NCI-H1105 treated with DMSO at 0.1 percent for 48 hours (cell line): ENCODE measurements at places on chromosomes 4 and X.

GRCh38 chrX:6257025-6257424 is 28.4 kb upstream of the NLGN4X start:
- no peak for DNase-seq

DNA sequence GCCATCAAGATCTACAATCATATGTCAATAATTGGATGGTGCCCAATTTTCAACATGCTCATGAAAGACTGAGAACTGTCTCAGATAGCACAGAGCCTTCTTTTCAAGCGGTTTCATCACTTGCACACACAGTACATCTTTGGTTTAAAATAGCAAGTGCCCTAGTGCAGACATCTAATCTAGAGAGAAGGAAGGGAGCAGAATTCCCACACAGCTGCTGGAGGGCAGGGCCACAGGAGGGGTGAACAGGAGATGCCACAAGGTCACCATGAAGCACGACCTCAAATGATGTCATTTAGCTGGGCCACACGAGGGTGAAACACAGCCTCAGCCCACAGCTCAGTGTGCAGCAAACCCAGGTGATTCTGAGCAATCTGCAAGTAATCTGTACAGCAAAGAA is 24.3 kb downstream of the LEF1 start:
- no peak for DNase-seq

- no peak for DNase-seq
These were observed 15.8 kb downstream of the WDR1 start for GRCh38 chr4:10100734-10101216.

GRCh38 chr4:108777388-108777787 is 14.5 kb upstream of the ETNPPL start:
- DNase-seq, result no peak

GRCh38 chr4:177283167-177283566 is 26.5 kb upstream of the NEIL3 start:
- no peak for DNase-seq

DNA sequence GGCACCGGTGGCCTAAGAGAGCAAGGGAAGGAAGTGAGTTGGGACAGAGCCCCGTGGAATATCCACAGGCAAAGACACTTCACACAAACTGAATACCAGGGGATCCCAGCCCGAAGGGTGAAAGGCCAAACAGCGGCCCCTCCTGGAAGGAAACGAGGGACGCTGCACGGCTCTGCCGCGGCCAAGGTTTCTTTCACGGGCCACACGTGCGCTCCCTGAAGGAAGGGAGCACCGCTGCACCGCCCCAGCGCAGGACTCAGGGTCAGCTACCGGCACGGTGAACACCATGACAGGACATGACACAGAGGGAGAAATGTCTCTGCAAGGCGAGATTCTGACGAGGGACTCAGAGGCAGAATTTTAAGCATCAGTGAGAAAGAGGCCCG is 31.5 kb upstream of the GTPBP6 start:
- DNase-seq, result no peak

- no peak for DNase-seq
These were observed 378.3 kb downstream of the PPP1R2C start for GRCh38 chrX:42399632-42400024.

- DNase-seq, result no peak
These were observed 1320.1 kb downstream of the RPA4 start for GRCh38 chrX:98203800-98204199.

DNA sequence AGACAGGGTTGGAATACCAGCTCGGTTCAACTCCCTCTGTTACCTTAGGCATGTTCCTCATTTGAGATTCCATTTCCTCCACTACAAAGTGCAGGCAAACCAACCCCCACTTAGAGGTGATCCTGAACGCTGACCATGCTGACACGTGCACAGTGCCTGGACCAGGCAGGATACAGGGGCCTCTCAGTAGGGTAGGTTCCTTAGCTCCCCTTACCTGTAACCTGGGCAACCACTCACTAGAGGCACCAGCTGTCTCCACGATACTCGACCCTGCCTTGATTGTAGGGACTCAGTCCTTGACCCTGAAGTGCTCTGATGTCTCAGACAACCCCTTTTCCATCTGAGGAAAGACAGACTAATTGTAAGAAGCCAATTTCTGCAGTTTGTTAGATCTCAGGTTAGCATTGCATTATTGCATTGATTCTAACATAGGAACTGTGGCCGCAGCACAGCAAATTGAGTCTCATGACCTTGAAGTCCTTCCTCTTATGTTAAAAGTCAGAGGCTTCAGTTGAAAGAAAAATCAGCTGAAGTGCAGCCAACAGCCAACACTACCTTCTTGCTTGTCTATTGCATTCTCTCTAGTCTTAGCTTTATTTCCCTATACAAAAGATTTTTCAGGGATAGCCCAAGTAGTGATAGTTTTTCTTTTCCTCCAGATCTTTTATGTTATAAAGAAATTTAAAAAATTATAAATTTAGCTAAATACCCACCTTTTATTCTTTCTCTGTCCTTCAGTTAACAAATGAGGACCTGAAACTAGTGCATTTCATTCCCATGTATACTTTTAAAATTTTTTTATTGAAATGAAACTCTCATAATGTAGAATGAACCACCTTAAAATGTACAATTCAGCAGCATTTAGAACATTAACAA is 11.2 kb upstream of the C1QTNF7 start:
- no peak for DNase-seq

DNA sequence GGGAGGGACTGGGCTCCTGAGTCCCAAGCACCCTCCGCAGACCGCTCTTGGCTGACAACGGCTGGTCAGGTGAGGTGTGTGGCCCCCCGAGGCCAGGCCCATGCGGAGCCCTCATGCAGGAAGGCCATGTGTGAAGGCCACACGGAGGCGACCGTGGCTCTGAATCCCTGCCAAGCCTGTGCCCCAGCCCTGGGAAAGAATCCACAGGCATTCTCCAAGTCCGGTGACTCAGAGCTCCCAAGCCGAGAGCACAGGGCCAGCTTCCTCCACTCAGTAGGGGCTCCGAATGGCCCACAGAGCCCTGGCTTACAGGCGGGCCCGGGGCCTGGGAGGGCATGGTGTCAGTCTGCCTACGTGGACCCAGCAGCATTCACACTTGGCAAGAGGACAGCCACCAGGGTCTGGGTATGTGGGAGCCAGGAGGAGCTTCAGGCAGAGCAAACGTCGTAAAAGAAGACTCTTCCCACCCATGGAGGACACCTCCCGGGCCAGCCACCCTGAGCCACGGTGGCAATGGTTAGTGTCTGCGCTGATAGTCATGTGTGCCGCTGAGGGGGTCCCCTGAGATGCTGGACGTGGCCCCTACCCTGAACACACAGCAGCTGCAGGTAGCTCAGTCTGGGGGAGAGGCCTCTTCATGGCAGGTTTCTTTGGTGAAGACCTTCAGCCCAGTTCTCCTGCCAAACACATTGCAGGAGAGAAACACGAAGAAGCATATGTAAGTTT is 105.7 kb downstream of the PSAPL1 start:
- DNase-seq, result no peak

DNA sequence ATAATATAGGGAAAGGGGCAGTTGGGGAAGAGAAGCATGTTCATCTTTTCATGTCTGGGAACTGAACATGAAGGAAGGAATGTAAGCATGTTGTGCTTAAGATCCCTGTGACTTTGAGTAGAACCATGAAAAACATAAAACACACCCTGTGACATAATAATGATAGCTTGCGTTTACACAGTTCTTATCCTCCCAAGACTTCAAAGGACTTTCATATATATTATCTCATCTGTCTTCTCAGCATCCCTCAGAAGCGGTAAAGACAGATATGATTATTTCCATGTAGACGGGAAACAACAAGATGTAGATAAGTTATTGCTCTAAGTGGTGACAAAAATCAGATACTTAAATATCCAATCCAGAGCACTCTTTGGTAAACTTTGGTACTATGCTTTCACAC is 3.3 kb upstream of the SH3RF1 start:
- DNase-seq, result no peak
